ENCODE measurements at places on chromosomes 6 and 20.

DNA sequence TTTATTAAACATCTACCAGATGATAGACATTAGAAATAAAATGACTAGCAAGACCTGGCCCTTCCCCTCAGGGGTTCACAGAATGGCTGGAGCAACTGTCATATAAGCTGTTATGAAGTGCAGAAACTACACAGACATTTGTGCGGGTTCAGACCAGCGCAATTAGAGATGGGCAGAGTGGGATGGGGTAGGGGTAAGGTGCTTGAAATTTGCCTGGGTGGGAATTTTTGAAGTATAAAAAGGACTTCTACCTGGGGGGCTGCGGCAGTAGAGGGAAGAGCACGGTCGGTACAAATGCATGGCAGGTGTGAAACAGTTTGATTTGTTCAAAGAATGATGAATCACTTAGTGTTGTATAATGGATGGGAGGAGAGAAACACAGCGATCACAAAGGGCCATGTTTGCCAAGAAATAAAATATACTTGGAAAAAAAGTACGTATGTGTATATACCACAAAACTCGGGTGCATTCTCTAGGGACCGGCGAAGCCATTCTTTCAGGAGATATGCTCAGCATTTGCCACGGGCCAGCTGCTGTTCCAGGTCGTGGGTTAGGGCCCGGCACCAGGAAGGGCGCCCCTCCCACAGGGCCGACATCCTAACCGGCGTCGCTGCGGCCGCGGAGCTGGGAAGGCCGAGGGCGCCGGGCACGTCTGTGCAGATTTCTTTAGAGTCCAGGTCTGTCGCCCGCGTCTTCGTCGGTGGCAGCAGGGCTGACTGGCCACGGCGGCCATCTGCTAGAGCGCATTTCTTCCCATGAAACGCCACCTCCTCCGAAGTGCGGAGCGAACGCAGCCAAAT lies 809 bp upstream of the NOL7 start:
- DNase-seq, result peak; percentile 74

DNA sequence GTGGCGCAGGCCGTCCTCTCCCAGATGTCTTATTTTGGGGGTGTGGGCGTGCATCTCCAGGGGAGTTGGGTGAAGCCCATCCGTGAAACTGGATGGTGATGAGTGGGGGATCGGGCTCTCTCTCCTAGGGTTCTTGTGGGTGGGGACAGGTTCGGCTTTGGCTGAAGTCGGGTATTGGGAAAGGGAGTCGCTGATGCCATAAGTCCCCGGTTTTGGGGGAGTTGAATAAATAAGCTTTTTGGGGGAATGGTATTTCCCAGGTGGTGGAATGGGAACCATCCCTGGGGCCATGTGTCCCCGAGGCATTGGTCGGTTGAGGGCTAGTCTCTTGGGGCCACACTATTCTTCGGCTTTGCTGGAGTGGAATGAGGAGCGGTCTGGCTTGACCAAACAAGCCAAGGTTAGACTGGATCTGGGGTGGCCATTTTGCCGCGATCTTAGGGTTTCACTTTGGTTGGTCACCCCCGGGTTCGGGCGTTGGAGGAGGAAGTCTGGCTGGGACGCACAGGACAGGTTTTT lies 481 bp downstream of the ZNF133 start:
- no peak for DNase-seq

DNA sequence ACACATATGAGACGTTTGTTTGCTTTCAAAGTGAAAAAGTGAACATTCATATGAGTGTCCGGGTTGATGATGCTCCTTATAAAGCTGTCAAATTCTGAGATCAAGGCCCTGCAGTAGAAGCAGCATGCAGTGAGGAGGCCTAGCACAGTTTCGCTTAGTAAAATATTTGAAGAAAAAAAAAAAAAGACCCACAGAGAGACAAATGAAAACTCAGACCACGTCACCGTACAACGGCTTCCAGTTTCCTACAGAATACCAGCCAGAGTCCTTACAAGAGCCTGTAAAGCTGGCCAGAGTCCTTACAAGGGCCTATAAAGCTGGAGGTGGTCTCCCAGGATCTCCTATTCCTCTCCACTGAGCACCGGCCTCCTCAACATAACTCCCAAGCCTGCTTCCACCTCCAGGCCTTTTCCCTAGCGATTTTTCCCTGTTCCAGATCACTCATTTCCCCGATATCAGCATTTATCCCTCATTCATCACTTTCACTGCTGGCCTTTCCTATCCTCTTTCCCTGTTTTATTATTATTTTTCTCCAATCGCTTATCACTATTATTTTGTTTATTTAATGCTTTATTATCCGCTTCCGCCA lies 1.5 kb upstream of the HMGN4 start:
- no peak for DNase-seq

DNA sequence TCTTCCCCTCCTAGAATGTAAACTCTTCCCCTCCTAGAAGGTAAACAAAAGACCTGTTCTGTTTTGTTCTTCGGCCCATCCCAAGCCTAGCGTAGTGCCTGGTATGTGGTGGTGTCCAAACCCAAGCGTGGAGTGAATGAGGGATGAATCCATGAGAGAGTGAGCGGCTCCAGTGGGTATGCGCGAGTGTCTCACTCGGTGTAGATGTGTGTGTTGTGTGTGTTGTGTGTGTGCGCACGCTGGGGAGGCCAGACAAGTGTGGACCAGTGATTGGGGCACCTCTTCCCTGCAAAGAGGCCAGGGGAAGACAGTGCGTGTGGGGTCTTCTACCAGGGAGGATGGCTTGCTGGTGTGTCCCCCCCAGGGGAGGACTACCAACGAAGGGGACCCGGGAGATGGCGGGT lies 392 bp upstream of the SLC2A10 start:
- peak; percentile 15 for DNase-seq

GRCh38 chr6:166540631-166541331 lies 45.7 kb downstream of the RAMACL start:
- no peak for DNase-seq

DNA sequence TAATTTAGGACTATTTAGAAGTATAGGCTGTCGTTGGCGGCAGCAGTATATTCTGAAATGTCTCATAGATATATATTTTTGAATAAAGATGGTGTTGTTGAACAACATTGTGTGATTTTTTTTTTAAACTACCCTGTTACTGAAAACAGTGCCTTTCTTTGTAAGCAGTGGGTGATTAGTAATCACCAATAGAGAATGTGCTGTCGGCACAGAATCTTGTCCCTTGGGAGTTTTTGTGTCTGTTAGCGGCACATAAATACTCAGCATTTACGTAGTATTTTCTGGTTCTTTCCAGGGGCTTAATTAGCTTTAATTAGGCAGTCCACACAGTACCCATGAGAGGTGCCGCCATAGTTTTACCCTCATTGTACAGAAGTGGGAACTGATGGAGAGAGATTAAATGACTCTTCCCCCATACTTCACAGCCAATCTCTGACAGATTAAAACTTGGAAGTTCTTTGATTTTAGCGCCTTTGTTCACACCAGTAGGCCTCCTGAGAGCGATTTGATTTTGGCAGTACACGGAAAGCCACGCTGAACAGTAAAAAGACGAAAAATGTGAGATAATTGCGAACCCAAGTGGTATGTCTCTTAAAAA lies 58.8 kb downstream of the RPRD1B start:
- DNase-seq, result no peak

DNA sequence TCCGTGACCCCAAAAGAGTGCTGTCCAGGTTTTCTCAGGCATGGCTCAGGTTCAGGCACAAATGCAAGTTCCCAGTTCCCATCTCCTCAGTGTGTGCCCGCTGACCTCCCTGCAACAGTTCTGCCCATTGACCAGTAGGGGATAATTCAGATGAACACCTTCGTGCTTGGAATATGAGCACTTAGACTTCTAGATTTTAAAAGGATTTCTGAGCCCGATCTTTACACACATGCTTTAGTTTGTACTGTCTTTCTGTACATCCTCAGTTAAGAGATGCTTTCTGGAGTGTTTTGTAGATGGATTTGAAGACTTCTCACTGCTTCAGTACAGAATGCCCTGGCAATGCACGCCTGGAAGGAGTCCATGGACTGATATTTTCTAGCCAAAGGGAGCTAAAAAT lies 239.6 kb upstream of the PLCB4 start:
- DNase-seq, result peak; percentile 2

DNA sequence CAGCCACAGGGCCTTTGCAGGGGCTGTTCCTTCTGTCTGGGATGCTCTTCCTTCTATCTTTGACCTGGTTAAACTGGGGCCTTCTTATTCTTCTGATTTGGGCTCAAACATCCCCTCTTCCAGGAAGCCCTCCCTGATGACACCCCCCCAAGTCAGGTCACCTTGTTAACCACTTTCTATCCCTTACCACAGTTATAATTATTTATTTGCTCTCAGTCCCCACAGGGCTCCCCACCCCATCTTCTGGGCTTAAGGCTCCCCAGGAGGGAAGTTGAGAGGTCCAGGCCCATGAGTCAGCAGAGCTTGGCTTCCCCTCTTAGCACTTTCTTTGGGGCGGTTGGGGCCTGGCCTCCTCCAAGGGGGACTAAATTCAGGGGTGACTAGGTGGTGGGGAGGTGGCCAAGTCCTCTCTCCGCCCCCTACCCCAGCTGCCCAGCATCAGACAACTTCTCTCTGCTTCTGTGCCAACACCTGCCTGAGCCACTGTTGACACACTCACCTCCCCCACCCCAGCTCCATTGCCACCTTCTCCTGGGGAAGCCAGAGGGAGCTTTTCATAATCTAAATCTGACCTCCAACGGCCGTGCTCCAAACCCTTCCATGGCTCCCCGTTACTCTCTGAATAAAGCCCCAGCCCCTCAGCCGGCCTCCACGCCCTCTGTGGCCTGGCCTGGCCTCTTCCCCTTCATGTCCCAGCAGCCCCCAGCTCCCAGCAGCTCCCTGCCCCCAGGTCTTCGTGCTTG lies 70.0 kb downstream of the CEBPB start:
- peak; percentile 68 for DNase-seq

DNA sequence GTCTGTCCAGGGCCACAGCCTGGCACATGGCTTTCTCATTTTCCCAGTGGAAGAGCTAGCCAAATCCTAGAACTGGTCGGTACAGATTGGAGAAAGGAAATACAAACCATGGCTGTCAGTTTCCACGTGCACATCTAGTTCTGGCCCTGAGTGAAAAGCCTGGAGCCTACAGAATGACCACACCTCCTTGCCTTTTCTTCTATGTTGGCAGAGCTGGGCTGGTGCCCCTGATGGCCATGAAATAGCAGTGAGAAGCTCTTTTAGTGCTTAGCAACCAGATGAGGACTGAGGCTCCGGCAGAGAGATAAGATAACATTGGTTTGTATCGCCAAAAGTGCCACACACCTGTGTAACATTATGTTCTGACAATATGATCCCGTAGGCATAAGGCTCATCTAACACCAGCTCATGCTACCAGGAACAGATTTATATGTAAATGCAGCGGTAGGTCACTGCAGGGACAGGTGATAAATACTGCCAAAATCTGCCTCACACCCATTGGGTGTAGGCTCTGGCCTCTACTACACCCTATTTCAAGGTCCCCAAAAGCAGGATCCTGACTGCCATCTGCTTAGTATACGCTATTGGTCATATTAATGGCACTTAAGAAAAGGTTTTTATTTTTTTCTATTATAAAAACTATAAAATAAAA lies 39.9 kb upstream of the TBC1D7 start:
- DNase-seq, result no peak

DNA sequence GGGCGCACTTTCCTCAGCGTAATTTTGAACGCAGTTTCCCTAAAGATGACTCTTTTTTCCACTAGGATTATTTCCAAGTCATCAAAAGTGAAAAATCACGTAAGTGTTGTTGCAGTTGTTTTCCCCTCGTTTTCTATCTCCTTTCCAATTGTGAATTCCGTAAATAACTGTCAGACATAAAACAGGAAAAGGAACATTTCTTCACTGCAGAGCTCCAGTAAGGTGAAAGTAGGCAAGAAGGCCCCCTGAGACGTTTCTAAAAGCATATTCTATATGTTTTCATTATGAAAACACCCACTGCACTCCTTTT lies 17.8 kb downstream of the HIVEP2 start:
- DNase-seq, result no peak

DNA sequence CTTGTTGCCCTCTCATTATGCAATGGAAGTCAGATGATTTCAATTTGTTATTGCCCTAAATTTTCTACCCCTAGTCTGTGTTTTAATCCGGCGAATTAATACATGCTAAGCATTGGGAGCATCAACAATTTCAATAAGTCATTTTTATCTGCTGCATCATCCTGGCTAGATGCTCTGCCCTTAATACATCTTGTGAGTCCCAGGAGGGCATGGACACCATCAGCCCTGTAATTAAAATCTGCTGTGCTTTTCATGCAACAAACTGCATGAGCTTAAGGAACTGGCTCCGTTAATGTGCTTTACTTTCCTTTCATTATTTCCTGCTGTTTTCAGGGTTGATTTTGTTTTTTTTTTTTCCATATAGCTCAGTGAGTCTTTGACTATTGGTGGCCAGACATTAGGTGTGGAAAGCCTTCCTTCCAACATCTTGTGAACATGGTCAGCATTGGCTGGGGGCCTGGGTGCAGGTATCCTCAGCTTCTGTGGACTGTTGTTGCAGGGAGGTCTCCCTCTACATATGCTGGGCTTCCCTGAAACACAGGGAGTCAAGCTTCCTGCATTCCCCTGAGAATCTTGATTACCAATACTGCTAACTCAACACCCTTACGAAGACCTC lies 8.5 kb upstream of the PBOV1 start:
- DNase-seq, result no peak

GRCh38 chr6:14555804-14556203 lies 438.2 kb downstream of the CD83 start:
- DNase-seq, result no peak

DNA sequence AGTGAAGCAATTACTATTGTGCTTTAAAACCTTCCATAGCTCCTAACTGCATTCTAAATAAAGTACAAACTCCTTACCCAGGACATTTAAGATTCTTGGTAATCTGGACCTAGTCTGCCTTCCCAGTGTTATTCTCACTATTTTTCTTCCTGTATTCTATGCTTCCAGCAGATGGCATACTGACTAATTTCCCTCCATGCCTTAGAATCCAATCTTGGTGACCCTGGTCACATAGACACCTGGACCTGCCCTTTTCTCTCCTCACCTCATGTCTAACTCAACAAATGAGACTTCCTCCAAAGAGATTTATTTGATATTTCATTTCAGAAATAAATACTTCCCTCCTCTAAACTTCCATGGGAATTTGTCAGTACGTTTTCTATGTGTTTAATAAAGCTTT lies 25.8 kb downstream of the ROS1 start:
- DNase-seq, result peak; percentile 14

DNA sequence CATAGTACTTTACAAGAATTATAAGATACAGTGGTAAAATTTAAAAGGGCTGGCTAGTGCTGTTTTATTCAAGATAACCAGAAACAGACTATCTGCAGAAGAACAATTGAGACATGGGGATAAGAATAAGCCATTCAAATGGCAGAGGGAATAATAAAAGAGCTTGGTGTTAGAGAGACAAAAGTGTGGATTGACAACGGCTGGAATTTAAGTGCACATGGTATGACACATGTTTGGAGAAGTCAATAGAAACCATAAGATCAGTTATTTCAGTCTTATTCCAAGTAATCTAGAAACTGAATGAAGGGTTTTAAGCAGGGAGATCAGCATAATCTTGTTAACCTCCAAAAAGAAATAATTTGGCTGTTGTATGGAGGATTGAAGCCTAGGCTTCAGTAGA lies 1205.5 kb upstream of the CITED2 start:
- no peak for DNase-seq

GRCh38 chr20:58986286-58986967 lies 5.4 kb downstream of the NELFCD start:
- DNase-seq, result no peak
